ENCODE measurements at places on chromosomes 1 and 21.

DNA sequence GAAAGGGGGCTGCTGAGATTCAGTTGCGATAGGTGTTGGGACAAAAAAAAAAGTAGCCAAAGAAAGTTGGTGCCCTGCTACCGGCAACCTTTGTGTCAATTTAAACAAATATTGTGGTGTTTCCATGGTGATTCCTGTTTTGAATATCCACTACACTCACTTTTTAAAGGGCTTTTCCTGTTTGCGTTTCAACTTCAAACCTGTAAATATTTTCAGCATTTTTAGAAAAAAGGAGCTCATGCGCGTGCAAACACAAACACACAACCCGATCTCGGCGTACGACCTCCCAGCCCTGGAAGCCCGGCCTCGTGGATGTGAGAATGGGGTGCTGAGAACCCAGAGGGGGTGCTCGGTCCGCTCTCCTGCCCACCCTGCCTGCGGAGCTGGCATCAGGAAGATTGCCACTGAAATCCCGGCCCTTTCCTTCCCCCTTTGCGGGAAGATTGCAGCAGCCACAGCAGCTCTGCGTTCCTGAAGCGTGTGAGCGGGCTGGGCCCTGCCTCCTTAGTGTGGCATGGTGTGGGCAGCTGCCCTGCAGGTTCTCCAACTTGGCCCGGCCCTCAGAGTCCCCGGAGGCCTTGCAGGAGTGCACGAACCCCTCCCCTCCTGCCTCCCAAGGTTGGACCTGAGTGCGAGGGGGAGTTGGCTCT, 34.8 kb downstream of the CASZ1 start:
- no peak for DNase-seq

DNA sequence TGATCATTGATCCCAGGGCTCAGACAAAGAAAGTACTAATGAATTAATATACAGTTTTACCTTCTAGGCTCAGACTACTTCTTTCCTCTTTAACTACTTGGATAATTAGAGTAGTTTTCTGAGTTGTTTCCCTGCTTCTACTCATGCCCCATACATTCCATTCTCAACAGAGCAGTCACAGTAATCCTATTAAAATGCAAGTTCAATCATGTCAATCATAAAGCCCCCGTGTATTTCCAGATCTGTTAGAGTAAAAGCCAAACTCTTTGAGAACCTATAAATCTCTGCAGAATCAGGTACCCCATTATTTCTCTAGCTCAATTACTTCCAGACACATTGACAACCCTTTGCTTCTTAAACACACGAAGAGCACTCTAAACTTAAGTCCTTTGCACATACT, 242.1 kb upstream of the PRMT6 start:
- no peak for DNase-seq

DNA sequence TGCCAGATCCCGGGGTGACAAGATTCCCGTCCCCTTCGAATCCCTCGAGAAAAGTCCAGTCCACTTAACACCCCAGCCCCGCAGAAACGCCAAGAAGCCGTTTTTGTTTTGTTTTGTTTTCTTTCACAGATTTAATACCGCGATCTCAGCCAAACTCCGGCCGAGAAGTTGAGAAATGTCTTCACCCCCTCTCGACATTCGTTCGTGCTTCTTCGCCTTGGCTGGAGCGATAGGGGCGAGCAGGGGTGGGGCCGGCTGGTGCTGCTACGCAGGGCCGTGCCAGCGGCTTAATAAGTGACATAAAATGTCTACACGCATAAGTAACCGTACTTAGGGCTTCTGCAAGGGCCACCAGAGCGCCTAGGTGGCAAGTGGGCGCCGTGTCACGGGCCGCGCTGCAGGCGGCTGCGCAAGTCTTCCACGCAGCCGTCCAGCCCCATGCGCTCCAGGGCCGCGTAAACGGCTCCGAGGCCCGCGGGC, 4.9 kb downstream of the TNFRSF25 start:
- DNase-seq, result no peak

- no peak for DNase-seq
Measured at GRCh38 chr1:45887156-45887842, 83.9 kb downstream of the MAST2 start.

DNA sequence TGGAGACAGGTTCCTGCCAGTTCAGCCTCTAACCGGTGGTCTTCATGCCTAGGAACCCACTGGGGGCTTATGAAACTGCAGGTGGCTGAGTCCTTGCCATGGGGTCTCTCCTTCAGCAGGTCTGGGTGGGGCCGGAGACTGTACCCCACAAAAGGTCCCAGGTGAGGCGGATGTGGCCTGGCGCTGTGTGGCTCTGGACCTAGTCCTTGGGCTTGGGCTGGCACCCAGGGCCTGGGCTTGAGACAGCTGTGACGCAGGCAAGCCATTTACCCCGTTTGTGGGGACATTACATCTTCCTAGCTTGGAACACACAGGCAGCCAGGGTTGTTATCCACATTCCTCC, 5.9 kb upstream of the SLX9 start:
- DNase-seq, result no peak

- DNase-seq, result no peak
Measured at GRCh38 chr1:33140153-33141149, 41.4 kb downstream of the TRIM62 start.

DNA sequence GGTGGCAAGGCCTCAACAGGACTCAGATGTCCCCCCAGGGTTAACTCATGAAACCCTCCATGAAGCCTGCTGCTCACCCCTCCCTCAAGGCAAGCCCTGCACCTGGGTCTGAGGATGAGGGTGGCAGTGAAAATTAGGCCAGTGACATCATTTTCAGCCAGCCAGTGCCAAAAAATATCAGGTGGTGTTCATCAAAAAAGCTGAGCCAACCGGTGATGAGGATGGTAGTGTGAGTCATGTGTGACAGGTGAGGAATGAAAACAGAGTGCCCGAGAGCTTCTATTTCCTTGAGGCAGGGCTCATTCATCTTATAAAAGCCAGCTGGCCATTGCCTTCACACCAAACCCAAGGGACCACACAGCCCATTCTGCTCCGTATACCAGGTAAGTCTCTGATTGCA, at the start of gene SPRR1A:
SPRR1A (plus strand) TSS at position 339 of the 400 bp plus-strand sequence. CDS start 1,150 bp downstream, outside the sequence.
- no peak for DNase-seq

DNA sequence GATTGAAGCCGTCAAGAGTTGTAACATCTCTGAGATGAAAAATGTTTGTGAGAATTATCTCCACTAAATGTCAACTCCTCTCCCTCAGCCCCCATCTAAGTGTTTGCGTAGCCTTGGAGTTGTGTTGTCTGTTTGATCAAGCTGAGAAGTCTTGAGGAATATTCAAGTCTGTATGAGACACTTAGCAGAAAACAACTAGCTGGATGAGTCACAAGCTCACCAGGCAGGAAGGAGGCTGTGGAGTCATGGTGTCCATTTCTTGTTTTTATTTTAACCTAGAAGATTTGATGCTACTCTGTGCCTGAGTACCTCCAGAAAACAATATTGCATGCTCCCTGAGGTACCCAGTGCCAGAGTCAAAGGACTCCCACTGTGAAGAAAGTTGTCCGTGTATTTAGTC, 211.6 kb upstream of the PLXNA2 start:
- DNase-seq, result no peak

DNA sequence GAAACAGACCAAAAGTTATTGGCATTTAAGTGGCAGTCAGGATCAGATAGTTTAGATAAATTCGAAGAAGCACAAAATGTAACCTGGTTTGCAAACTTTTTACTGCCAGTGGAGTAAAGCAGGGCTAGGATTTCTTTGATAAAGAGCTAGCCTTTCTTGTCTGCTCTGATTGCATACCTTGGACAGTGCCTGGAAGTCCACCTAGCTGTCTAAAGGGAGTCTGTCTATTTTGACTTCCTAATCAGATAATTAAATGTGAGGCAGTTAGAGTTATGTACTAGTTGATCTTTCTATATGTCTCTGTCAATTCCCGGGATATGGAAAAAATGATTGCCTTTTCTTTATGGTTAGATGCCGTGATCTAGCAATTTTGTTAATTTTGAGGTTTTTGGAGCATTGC, 4.1 kb downstream of the GPSM2 start:
- DNase-seq, result no peak

DNA sequence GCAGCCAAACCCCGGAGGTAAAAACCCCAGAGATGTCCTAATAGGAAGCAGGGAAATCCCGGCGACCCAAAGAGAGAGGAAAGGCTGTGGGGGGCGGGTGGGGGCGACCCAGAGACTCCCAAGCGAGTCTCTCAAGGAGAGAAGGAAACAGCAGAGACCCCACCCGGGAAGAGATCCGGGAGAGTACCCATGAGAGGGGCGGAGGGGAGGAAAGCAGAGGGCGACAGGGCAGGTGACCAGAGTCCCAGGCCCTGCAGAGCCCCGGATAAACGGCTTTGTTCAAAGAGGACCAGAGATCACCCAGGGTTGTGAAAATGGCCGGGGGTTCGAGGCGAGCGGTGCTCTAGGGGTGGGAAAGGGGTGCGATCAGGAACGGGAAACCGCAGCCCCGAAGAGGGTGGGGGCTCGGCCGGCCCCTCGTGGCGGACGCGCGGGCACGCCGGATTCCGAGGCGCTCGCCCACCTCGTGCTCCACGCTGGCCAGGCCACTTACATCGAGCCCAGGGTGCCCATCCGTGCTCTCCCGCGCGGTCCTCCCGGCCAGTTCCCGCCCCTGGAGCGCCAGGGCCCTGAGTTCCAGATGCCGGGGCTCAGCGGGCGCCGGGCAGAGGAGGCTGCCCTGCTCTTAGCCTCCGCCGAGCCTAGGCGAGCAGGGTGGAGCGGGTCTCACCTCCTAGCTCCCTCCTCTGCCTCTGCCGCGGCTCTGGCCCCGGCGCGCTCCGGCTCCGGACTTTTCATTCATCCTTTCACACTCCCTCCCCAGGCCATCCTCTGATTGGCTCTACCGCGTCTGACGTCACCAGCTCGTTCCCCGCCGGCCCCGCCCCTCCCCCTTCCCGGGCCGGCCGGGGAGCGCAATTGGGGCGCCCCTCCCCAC, 52.3 kb downstream of the RHBG start:
- DNase-seq, result peak; percentile 92

DNA sequence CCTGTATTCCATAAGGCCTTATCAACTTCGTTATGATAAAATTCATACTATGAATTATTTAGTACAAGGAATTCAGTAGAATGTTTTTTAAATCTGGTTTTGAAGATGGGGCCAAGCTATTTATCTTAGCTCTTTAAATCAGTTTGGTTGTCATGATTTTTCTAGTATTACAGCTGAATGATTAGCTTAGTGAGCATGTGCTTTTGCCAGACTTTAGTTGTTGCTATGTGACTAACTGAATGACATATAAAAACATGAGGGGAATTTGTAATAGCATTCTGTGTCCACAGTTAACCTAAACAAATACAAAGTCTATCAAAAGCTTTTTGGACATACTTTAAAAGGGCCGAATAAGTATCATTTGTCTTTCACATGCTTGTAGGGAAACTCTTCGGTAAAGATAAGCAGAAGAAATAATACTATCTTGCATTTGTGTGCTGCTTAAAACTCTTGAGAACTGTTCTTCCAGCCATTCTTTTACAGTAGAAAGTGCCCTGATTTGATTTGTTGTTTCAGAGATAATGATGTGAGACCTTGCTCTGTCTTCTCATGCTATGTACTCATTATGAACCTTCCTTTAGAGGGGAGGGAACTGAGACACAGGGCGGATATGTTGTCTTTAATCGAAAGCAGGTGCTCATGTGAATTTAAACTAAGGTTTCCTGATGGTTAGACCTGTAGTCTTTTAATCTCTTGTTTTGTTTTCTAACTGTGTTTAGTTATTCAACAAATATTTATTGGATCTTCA, 18.8 kb downstream of the NEK7 start:
- no peak for DNase-seq

- no peak for DNase-seq
Measured at GRCh38 chr1:32106663-32107275, 1.1 kb upstream of the KPNA6 start.

DNA sequence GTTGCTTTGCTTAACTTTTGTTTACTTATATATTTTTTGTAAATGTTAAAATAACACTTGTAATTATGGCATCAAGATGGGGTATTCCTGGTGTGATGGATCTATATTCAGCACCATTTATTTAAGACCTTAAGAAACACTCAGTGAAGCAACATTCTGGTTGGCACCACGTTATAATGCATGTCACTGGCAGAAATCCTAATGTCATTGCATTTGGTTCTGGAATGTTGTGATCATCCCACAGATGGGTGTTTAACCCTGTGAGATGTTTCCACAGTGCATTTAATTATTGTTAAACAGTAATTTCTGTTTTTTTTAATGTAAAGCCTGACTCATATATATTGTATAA, 116.5 kb downstream of the NOS1AP start:
- no peak for DNase-seq

DNA sequence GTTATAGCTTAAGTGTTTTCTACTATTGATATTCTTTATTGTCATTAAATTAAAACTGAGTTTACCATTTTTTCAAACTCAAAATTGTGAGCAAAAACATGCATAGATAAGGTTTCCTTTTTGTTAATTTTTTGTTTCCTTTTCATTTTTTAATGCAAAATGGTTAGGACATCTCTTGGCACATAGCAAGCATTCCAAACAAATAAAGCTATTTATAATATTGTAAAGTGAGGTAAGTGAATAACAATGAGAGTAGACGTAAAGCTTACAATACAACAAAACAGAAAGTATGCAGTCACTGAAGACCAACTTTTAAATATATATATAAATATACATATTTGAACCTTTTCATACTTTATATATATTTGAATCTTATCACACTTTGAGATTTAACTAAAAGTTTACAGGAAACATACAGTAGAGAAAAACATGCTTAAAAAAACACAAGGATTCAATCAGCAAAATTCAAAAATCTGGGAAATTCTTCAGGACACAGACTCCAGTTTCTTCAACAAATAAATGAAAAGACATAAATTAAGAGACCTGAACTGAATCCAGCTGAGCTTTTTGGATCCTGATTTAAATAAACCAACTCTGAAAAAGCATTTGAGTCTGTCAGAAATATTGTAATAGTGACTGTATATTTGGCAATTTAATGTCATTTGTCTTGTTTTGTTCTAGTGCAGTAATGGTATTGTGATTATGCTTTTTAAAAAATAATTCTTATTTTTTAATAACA, 67.5 kb upstream of the SAMSN1 start:
- no peak for DNase-seq

DNA sequence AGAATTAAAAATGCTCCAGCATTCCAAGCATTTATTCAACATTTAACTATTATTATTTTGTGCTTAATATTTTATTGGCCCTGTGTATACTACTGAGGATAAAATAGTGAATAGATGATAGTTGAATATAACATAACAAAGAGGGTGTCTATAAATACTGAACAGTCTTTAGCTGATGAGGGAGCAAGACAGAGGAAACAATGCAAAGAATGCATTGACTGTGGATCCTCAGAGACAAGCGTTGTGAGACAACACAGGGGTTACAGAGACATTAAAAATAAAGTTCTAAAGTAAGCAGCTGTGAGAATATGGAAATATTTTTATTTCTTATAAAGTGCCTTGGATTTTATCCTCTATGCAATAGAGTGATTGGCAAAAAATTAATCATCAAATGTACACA, 1133.1 kb downstream of the PLA2G4A start:
- DNase-seq, result no peak

GRCh38 chr1:115293899-115294298, 44.1 kb downstream of the NGF start:
- DNase-seq, result no peak

GRCh38 chr1:157189096-157189495, 50.9 kb upstream of the ETV3 start:
- no peak for DNase-seq

GRCh38 chr1:214296860-214297745, 16.1 kb downstream of the SMYD2 start:
- DNase-seq, result peak; percentile 67

All from hepatic stellate cell (primary cell).